ENCODE measurements at places on chromosomes 1 and 21. TPM values are rescaled to one million over a fixed set of nuclear protein-coding genes. Genes with fewer than 3 reads are reported as not detected.

- no peaks in the 10 kb centered on the region for H3K27me3 ChIP-seq
- peak overlapping the region; percentile 94 for H3K27ac ChIP-seq
- H3K36me3 ChIP-seq = peaks cover 32% of the 10 kb centered on the region
- H3K4me1 ChIP-seq = peaks cover 79% of the 10 kb centered on the region
- H3K4me3 ChIP-seq = peak overlapping the region; percentile 96
- peak; percentile 81 for DNase-seq
Measured at GRCh38 chr1:27600498-27601175, 3.3 kb downstream of the AHDC1 start.

- no peak for DNase-seq
- H3K4me3 ChIP-seq = no peak overlapping the region
- no peaks in the 10 kb centered on the region for H3K36me3 ChIP-seq
Measured at GRCh38 chr1:185398599-185398998, 81.6 kb upstream of the IVNS1ABP start.

DNA sequence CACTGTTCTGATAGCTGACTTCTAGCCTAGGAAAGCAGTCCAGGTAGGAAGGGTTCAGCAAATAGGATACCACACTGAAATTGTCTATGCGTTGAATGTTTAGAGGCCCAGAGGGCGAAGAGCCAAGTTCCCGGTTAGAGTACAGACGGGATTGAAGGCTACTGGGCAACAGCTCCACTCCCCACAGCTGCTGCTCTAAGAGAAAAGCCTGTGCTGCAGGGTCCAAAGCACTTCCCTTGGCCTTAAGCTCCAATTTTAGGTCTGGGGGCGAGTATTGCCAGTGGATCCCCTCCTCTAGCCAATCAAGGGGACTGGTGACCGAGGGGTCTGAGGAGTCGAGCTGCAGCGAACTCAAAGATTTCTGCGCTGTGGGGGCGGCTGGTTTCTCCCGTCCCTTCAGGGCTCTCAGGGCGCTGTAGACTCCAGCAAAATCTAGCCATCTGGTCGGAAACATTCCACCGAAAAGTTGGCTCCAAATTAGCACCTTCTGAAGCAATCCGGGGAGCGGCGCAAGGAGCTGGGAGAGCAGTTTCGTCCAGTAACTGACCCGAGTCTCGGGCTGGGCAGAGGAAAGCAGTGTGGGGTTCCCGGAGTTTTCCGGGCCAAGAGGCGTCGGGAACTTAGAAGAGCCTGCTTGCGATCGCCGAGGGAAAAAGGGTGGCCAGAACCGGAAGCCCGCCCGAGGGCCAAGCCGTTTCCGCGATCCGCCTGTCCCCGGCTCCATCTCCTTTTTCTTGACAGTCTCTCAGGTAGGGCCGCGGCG, 748 bp downstream of the PPP1R15B start:
- peak overlapping the region; percentile 100 for H3K27ac ChIP-seq
- peaks cover 10% of the 10 kb centered on the region for H3K4me1 ChIP-seq
- peak overlapping the region; percentile 96 for H3K4me3 ChIP-seq
- peak; percentile 81 for DNase-seq

- H3K4me1 ChIP-seq = no peaks in the 10 kb centered on the region
- H3K27ac ChIP-seq = no peak overlapping the region
- H3K36me3 ChIP-seq = no peaks in the 10 kb centered on the region
- H3K27me3 ChIP-seq = no peaks in the 10 kb centered on the region
Measured at GRCh38 chr21:19767546-19767945, 1230.7 kb upstream of the NCAM2 start.

DNA sequence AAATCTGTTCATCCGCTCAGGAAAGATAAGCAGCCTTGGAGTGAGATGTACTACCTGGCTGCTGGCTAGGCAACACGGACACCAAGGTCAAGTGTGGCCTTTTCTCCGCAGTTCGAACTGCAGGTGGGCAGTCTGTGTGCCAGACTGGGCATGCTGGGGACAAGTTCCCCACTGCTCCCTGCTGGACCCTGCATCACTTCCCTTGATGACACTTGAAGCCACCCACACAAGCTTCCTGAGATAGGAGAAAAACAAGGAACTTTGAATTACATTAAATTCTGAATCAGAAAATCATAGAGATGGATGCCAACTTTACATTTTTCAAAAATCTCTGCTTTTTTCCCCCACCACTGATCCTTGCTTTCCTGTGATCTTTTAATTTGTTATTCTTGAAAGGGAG, 38.3 kb downstream of the BEND5 start:
- H3K27ac ChIP-seq = no peak overlapping the region
- H3K27me3 ChIP-seq = no peaks in the 10 kb centered on the region
- no peaks in the 10 kb centered on the region for H3K4me1 ChIP-seq
- DNase-seq = no peak
- H3K36me3 ChIP-seq = peaks cover 41% of the 10 kb centered on the region

THEM5 gene
- polyA plus RNA-seq = 0.25 TPM

- H3K36me3 ChIP-seq = peaks cover 20% of the 10 kb centered on the region
- H3K4me3 ChIP-seq = no peak overlapping the region
- peaks cover 7% of the 10 kb centered on the region for H3K27me3 ChIP-seq
- peak overlapping the region; percentile 62 for H3K27ac ChIP-seq
Measured at GRCh38 chr1:203346060-203346768, 4.7 kb downstream of the FMOD start.

DNA sequence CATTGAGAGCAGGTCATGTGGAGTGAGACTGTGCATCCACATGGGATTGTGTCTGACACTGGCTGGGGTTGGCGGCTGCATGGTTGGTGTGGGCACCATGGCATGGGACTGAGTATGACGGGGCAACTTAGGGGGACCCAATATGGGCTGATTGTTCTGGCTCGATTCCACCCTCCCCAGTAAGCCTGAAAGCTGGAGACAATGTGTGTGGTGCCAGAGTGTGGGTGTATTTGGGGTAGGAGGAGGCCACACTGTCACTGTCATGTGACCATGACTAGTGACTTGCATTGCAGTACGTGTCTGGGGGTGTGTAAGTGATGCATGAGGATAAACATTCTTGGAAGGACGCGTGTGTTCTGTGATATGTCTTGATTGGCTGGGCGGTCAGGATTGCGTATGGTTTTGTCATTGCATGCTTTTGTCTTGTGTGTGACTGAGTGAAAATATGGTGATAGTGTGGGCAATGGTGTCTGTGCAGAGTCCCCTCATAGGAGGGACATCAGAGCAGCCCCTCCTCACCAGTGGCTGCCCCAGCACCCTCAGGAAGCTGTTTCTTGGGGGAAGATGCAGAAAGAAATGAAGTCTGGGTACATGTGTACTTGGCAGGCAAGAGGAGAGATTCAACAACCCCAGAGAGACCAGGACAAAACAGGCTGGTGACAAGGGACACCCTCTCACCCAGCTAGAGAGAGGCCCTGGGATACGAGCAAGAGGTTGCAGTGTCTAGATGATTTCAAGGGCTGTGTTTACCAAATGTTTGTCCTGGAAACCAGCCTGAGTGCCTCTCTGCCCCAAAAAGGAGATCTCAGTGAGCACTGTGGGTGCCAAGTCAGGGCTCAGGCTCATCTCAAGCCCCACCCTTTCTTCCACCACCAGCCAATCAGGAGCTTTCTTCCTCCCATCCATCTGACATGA, 36.3 kb downstream of the SDC3 start:
- no peak for DNase-seq
- H3K4me1 ChIP-seq = peaks cover 7% of the 10 kb centered on the region
- no peak overlapping the region for H3K27ac ChIP-seq
- peaks cover 51% of the 10 kb centered on the region for H3K36me3 ChIP-seq

DNA sequence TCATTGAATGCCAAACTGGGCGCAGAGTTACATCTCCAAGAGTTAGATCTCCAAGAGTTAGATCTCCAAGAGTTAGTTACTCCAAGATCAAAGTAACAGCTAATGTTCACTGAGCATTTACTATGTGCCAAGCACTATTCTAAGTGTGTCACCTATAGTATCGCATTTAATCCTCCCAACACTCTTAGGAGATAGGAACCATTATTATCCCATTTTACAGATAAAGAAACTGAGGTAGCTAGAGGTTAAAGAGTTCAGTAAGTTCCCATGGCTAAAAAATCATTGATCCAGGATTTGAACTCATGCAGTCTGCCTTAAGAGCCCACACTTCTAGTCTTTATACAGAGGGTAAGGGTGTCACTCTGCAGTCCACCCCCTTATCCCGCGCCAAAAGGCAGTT, 1.5 kb upstream of the NAV1 start:
- no peaks in the 10 kb centered on the region for H3K36me3 ChIP-seq
- peaks cover 61% of the 10 kb centered on the region for H3K4me1 ChIP-seq
- DNase-seq = no peak
- H3K27me3 ChIP-seq = peaks cover 21% of the 10 kb centered on the region

RAB42 gene
- polyA plus RNA-seq = 10.9 TPM

DNA sequence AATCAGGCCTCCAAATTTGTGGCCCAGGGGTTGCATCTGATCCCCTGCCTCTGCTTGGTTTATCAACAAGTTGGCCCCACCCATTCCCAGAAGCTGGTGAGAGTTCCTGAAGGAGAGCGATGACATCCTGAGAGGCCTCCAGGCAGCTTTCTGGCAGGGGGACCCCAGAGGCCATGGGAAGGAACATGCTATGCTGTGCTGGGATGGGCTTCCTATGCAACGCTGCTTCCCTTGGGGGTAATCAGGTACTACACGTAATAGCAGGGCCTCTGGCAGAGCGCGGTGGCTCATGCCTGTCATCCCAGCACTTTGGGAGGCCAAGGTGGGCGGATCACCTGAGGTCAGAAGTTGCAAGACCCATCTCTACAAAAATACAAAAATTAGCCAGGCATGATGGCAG, 8.4 kb upstream of the MTF1 start:
- no peak overlapping the region for H3K4me3 ChIP-seq
- H3K36me3 ChIP-seq = peaks cover 58% of the 10 kb centered on the region
- no peak overlapping the region for H3K27ac ChIP-seq
- DNase-seq = no peak
- no peaks in the 10 kb centered on the region for H3K4me1 ChIP-seq

DRAXIN gene
- 0.56 TPM for polyA plus RNA-seq

- no peak overlapping the region for H3K27ac ChIP-seq
- no peaks in the 10 kb centered on the region for H3K4me1 ChIP-seq
- H3K4me3 ChIP-seq = no peak overlapping the region
- DNase-seq = no peak
Measured at GRCh38 chr1:92816732-92817131, 15.1 kb upstream of the RPL5 start.

- no peak overlapping the region for H3K4me3 ChIP-seq
- H3K27ac ChIP-seq = no peak overlapping the region
- no peak for DNase-seq
Measured at GRCh38 chr21:38942748-38943211, 137.1 kb downstream of the ETS2 start.

DNA sequence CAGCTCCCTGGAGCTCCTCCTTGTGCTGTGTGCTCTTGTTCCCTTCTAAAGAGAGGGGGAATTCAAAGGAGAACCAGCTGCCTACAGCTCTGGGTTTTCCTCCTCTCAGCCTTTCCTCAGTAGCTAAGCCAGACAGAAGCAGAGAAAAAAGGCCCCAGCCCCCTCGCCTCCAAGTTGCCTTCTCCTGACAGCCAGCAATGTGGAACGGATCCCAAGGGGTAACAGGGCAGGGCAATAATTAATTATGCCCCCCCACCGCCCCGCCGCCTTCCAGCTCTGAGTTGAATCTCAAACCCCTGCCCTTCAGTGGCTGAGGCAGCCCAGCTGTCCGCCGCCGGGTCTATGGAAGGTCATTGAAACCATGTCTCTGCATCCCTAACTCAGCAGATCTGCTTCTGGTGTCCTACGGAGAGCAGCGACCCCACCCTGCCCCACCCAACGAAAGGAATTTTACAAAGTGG, 69.0 kb upstream of the GOLT1A start:
- DNase-seq = no peak
- no peaks in the 10 kb centered on the region for H3K36me3 ChIP-seq
- H3K4me3 ChIP-seq = no peak overlapping the region
- H3K4me1 ChIP-seq = peaks cover 54% of the 10 kb centered on the region

DNA sequence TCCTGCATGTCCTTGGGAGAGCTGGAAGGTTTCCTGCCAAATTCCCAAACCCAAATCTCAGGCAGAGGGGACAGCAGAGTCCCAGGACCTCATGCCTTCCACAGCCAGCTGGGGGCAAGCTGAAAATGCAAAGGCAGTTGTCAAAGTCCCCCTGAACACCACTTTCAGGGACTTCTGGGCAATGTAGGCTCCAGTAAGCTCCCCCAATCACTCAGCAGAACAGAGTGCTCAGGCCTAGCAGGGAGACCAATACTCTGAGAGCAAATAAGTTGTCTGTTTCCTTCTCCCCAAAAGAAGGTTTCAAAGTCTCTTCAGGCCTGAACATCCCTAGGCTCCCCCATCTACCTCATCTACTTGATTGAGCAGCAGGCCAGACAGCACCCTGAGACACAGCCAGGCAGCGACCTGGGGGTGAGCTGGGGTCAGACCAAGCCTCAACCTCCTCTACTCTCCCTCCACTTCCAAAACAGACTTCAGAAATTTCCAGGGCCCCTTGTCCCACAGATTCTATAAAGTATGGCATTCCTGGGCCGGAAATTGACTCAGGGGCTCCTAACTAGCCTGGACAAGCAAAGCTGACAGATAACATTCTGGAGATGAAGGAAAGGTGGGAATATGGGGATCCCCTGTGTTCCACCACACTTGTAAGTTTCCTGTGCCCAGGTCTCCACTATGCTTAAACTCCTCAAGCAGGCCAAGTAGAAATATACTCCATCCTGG, 1.9 kb downstream of the SLC9A1 start:
- DNase-seq = no peak
- no peaks in the 10 kb centered on the region for H3K36me3 ChIP-seq
- H3K27me3 ChIP-seq = peaks cover 2% of the 10 kb centered on the region
- H3K4me1 ChIP-seq = peaks cover 37% of the 10 kb centered on the region
- H3K27ac ChIP-seq = peak overlapping the region; percentile 4

DNA sequence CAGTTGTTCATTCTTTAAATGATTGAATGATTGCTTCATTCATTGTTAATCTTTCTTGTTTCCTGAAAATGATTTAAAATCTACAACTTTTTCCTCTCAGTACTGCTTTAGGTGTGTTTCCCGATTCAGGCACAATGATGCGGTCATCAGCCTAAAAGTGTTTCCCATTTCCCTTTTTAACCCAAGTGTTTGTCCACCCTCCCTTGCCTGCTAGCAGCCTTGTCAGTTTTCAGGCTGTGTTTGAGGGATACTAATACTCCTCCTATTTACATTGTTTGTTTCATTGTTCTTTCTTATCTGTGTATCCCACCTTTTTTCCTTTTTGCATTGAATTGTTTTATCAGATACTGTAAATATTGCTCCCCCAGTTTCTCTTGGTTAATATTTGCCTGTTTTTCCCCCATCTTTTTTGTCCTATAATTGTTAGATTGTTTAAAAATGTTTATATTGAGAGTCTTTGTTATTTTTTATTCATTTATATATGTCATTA, 131.1 kb downstream of the KIAA0319L start:
- peaks cover 13% of the 10 kb centered on the region for H3K36me3 ChIP-seq
- H3K4me1 ChIP-seq = no peaks in the 10 kb centered on the region
- H3K27me3 ChIP-seq = no peaks in the 10 kb centered on the region
- no peak for DNase-seq
- no peak overlapping the region for H3K4me3 ChIP-seq

CAMSAP2 gene
- polyA plus RNA-seq = 23.0 TPM

DNA sequence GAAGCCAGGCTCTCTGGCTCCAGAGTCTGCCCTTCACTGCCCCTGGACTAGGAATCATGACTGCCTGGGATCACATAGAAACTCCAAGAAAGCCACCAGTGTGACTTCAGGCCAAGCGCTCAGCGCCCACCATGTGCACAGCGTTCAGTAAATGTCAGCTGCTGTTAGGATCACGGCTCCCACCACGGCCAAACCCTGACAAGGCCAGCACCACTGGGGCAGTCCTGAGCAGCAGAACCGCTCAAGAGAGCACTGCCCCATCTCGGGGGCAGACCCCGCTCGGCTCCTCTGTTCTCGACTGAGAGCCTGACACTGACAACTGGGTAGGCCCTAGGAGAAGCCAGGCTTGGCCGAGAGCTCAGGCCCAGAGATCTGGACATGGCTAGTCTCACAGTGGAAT, 10.0 kb downstream of the CAPZB start:
- no peaks in the 10 kb centered on the region for H3K27me3 ChIP-seq
- no peak overlapping the region for H3K27ac ChIP-seq
- no peak for DNase-seq
- peaks cover 35% of the 10 kb centered on the region for H3K36me3 ChIP-seq
- H3K4me3 ChIP-seq = no peak overlapping the region
- H3K4me1 ChIP-seq = peaks cover 36% of the 10 kb centered on the region
